CD4-positive, alpha-beta T cell treated with Interleukin-21 for 1 hour (primary cell): ENCODE measurements at places on chromosomes 4 and X.

DNA sequence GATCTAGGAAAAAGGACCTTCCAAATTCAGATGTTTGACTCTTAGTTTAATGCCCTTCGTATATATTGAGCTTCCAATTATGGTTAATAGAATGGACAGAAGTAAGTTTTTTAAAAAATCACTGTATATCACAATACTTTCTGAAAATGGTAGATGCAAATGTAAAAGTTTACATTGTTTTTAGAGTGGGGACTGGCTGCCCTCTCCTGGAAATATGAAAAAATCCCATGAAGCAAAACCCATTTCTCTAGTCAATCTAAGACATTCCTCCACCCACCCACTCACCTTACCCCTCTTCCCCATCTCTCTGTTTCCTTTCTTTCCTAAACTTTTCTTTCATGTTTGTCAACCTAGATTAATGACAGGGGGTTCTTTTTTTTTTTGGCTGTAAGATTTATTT lies 134.5 kb downstream of the ARHGAP6 start:
- no peak for DNase-seq

GRCh38 chrX:134013092-134013497 lies 27.7 kb upstream of the GPC3 start:
- DNase-seq = no peak

- no peak for DNase-seq
Observed at GRCh38 chr4:71976523-71976922, 55.3 kb upstream of the NPFFR2 start.

DNA sequence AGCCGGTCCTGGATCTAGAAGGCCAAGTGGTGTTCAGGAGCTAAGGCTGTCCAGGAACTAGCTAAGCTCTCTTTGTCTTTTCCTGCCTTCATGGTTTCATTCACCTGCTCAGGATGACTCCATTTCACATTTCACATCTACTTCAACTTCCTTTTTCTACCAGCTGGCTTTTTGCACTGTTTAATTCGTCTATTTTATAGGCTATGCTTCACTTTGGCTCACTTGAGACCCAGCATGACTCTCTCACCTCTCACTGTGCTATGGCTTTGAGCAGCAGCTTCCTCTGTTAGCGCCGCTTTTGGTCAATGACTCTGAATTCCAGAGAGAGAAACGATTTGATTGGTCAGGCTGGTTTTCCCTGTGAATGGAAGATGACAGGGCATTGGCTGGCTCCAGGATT lies 213.5 kb upstream of the CLNK start:
- no peak for DNase-seq

DNA sequence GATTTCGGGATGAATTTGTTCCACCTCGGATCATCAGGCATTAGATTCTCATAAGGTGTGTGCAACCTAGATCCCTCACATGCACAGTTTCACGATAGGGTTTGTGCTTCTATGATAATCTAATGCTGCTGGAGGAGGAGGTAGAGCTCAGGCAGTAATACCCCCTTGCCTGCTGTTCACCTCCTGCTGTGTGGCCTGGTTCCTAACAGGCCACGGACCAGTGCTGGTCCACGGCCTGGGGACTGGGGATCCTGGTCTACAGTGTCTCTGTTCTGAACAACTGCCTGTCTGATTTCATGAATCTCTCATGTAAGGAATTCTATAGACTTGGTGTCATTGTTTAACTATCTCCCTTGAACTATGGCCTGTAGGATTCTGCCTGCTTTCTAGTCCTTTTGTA lies 269.9 kb downstream of the SPRY1 start:
- no peak for DNase-seq

DNA sequence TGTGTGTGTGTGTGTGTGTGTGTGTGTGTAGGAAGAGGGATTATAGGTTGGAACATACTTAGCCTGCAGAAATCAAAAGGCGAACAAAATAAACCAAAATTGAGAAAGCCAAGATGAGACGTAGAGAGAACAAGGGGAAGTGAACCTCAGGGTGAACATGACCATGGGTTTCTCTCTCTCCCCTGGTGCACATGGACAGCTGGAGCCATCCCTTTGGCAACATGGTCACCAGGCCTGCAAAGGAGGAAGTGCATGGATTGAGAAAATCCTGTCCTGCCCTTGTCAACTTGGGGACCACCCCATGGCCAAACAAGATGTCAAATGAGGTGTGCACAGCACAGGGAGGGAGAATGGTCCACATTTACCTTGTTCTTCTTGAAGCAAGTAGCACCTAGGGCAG lies 23.1 kb downstream of the LGI2 start:
- DNase-seq = no peak

GRCh38 chr4:101348995-101349800 lies 1.9 kb upstream of the PPP3CA start:
- no peak for DNase-seq

GRCh38 chrX:114611018-114611619 lies 27.2 kb downstream of the HTR2C start:
- peak; percentile 2 for DNase-seq

DNA sequence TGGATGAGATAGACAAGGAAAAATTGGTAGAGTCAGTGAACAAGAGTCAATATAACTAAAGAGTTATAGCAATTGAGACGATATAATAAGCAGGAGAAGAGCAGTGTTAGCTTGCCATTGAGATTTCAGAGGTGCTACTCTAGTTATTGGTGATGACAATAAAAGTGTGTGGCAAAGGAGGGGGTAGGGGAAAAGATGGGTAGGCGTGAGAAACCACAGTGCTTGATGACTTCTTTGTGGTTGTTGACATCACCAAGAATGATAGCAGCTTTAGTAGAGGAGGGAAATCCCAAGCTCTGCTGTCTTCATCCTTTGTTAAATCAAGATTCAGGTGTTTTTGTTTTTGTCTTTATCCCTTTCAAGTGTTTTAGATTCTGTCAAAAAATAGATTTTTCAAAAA lies 179.9 kb upstream of the PPP3CA start:
- peak; percentile 77 for DNase-seq

DNA sequence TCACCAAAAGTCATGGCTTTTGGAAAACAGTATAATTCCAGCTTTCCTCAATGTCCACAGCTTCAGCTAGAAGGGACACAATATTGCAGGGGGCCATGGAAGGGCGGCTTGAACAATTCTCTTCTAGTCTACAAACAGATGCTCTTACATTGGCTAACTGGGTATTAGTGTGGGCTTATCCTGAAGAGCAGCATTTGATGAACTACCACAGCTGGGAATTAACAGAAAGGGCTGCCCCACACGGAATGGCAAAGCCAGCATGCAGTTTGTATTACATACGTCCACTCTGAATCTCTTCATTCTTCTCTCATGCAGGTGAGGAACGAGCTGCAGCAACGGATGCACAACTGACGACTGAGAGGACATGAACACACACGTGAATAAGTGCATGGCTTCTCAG lies 13.0 kb upstream of the PDCL2 start:
- no peak for DNase-seq

DNA sequence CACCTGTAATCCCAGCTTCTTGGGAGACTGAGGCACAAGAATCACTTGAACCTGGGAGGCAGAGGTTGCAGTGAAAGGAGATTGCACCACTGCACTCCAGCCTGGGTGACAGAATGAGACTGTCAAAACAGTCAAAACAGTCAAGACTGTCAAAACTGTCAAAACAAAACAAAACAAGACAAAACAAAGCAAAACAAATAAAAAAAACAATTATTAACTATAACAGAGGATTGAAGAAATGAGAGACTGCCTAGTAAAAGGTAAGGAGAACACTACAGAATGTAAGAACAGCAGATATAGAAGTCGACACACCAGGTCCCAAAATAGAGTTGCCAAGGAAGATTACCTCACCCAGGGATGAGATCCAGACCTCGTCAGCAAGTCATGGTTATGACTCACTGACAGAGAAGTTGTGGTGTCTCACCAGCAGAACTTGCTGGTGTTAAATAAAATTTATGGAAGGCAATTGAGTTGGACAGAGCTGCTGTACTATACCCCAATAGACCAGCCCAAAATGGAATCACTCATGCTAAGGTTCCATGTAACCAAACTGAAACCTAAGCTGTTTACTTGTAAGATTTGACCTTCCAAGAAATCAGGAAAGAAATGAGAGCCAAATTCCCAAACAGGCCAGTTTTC lies 32.1 kb upstream of the GK start:
- DNase-seq = no peak

DNA sequence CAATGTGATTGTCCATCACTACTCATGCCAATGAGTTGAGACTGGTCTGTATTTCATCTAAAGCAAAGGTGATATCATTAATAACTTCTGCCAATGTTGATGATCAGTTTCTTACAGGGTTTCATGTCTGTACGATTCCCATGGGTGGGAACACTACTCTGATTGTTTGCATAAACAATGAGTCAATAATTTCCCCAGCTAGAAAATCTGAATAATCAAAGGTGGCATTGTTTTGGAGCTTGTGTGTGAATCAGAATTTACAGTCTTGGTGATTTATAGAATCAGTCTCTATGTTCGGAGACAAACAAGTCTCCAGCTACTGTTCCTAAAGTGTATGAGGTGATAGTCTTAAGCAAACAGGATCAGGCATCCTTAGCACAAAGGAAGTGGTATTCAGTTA lies 35.5 kb upstream of the PARM1 start:
- no peak for DNase-seq

- no peak for DNase-seq
Observed at GRCh38 chr4:7462509-7462971, 27.8 kb upstream of the PSAPL1 start.

- no peak for DNase-seq
Observed at GRCh38 chr4:142035566-142035965, 399.2 kb downstream of the IL15 start.

DNA sequence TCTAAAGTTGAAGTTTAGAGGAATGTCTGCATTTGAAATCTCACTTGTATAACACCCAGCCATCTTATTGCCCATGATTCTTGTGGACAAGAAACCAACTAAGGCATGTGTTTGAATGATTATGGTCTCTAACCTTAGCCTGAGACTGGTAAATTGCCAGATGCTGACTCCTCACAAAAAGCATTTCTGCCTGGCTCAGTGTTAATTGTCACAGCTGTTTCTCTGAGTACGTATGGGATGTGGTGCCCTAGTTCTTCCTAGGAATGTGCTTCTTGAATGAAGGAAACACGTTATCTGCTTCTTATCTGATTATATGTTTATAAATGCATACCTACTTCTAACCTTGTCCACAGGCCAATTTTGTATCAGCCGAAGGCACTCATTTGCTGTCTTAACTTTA lies 63.1 kb upstream of the NDP start:
- no peak for DNase-seq

GRCh38 chr4:85028910-85029309 lies 62.4 kb upstream of the WDFY3 start:
- no peak for DNase-seq

DNA sequence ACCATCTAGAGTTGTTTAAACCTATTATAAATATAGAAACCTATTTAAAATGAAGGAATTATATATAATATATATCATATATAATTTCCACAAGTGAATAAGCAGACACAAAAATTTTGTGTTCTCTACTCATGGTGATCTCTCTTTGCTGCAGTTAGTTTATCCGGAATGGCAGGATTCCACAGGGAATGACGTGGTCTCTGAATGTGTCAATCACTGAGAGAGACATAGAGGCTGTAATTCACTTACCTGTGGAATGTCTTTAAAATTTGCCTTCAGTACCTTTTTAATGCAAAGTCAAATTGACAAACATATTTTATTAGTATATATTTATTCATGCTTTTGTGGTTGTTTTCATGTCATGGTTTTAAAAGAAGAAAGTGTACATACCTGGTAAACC lies 669.3 kb downstream of the NLGN4X start:
- no peak for DNase-seq

GRCh38 chr4:6959261-6959660 lies 49.6 kb downstream of the TBC1D14 start:
- no peak for DNase-seq

- no peak for DNase-seq
Observed at GRCh38 chr4:168028568-168028967, 63.8 kb upstream of the ANXA10 start.

GRCh38 chr4:32735856-32736590 lies 2015.9 kb downstream of the PCDH7 start:
- no peak for DNase-seq
